ENCODE measurements at places on chromosomes 12 and 14.
A peak's percentile ranks its signal among the peaks of the same experiment; 100 is the strongest.

DNA sequence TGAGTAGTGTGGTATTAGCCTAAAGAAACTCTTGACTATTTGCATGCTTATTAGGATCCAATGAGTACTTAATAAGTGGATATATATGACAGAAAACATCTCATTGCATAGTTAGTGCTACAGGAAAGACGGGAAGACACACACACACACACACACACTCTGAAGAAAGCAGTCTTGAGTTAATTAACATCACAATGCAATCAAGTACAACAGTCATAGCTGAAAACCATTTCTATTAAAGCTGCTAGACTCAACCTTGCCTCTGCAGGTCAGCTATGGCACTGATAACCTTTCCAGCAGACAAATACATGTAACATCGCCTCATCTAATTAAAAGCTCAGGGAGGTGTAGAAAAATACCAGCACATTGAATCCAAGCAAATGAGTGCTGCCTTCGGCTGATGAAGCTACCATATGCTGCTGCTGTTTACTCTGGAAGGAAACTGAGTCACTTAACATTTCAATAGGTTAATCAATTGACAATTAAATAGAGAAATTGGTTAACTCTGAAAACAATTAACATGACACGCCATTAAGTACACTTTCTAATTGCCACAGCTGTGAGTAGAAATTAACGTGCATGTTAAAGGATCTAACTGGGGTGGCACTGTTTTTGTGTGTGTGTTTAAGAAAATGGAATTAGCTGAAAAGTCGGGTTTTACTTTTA, 93.2 kb upstream of the OTX2 start:
- peaks cover 2% of the 10 kb centered on the region for H3K4me1 ChIP-seq
- DNase-seq = no peak
- H3K27ac ChIP-seq = no peak overlapping the region
- H3K4me3 ChIP-seq = no peak overlapping the region
- peaks cover 5% of the 10 kb centered on the region for H3K27me3 ChIP-seq

- peaks cover 31% of the 10 kb centered on the region for H3K27me3 ChIP-seq
- H3K4me3 ChIP-seq = no peak overlapping the region
- no peak for DNase-seq
- no peak overlapping the region for H3K27ac ChIP-seq
- H3K36me3 ChIP-seq = no peaks in the 10 kb centered on the region
Observed at GRCh38 chr14:92392711-92393110, 69.7 kb downstream of the SLC24A4 start.

DNA sequence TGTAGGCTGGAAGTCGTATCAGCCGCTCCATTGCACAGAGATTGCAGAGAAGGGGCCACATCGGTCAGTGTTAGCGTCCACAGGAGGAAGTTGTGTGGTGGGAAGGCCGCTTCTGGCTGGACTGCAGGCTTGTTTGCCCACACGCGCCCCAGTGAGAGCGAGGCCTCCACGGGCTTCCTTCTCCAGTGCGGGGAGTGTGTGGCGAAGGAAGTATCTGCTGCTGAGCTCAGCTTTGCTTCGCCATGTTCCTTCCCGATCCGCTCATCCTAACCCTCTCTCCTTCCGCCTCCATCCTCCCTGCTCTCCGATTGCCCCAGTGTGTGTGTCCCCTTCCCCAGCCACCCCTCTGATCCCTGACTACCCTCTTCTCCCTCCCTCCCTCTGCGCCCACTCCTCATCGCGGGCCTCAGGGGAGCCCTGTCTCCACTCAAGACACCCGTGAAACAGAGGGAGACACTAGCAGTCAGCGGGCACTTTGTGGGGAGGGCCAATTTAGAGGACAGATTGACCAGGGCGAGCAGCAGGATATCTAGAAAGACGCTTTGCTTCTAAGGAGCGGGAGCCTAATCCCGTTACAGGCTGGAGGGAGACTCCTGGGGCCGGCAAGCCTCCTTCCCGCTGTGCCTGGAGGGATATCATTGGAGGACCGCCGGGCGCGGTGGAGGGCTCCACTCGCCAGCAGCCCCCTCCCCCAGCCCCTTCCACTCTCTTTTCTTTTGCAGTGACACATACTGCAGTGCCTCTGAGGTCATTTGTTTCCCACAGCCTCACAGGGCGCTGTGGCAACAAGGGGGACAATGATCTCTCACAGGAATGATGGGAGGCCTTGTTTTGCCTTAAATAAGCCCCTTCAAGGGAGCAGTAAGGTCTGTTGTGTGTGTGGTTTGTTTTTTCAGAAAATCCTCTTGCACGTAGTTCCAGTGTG, 428.8 kb downstream of the ZFP36L1 start:
- peaks cover 34% of the 10 kb centered on the region for H3K4me1 ChIP-seq
- H3K27me3 ChIP-seq = no peaks in the 10 kb centered on the region
- peak overlapping the region; percentile 82 for H3K27ac ChIP-seq

- H3K27me3 ChIP-seq = peaks cover 7% of the 10 kb centered on the region
- peak overlapping the region; percentile 80 for H3K4me3 ChIP-seq
- peak overlapping the region; percentile 83 for H3K27ac ChIP-seq
- H3K4me1 ChIP-seq = peaks cover 28% of the 10 kb centered on the region
Observed at GRCh38 chr12:47740606-47741339, 15.5 kb upstream of the ENDOU start.

GRCh38 chr12:74646831-74647230, 109.2 kb downstream of the ATXN7L3B start:
- no peak overlapping the region for H3K27ac ChIP-seq
- H3K4me1 ChIP-seq = no peaks in the 10 kb centered on the region
- no peaks in the 10 kb centered on the region for H3K27me3 ChIP-seq
- no peak for DNase-seq
- no peaks in the 10 kb centered on the region for H3K36me3 ChIP-seq

DNA sequence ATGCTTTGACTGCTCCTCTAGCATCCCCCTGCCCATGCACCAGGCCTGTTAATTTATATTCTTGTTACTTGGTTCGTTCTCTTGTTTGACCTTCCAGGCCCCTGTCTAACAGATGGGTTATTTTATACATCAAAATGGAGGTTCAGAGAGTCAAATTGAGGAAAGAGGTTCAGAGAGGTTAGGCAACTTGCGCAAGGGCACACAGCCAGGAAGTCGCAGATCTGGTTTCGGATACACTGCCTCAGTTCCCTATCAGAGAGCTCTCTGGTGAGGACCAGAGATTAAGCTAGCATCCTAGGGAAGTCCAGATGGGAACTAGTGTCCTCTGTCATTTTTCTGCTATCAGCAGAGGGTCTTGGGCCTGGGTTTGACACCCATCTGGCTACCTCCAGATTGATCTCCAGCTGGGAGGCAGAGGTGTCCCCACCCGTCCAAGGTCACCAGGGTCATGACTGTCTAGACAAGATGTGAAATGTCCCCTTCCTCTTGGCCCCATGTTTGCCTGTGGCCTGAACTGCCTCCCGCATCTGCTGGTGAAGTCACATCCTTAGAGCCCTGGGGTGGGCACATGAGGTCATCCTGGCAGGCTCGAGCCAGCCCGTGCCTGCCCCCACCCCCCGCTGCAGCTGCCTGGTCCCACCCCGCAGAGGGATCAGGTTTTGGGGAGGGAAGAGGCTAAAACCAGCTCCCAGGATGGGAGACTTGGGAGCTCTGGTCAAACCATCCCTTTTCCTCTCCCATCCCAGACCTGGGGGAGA, 84.3 kb upstream of the NCOR2 start:
- H3K27ac ChIP-seq = no peak overlapping the region
- no peaks in the 10 kb centered on the region for H3K4me1 ChIP-seq
- H3K27me3 ChIP-seq = peaks cover 18% of the 10 kb centered on the region
- no peak for DNase-seq
- H3K4me3 ChIP-seq = no peak overlapping the region
- peaks cover 3% of the 10 kb centered on the region for H3K36me3 ChIP-seq

- no peak overlapping the region for H3K27ac ChIP-seq
- no peak overlapping the region for H3K4me3 ChIP-seq
- H3K36me3 ChIP-seq = no peaks in the 10 kb centered on the region
- no peak for DNase-seq
Observed at GRCh38 chr14:41167040-41167439, 439.6 kb upstream of the LRFN5 start.

DNA sequence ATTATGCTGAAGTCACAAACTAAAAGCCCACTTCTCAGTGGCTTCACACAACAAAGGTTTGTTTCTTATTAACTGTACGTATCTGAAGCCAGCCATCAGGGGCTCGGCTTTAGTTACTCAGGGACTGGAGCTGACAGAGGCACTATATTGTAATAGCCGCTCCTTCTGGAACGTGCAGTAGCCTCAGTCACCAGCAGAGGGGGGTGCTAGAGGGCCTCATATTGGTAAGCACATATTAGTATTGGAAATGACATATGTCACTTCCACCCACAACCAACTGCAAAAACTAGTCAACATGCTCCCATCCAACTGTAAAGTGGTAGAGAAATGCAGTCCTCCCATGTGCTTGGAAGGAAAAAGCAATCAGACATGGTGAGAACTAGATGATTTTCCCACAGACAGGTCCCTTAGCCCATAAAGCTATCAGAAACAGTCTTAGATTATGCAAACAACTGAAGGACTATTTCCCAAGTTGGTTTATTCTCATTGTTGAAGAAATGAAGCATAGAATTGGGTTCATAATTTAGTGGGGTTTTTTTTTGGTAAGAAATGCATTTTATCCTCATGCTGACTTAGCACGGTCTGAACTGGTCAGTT, 183.6 kb upstream of the G2E3 start:
- no peak overlapping the region for H3K27ac ChIP-seq
- no peak overlapping the region for H3K4me3 ChIP-seq
- DNase-seq = peak; percentile 15
- H3K27me3 ChIP-seq = peaks cover 37% of the 10 kb centered on the region
- H3K36me3 ChIP-seq = no peaks in the 10 kb centered on the region

- no peak overlapping the region for H3K27ac ChIP-seq
- H3K4me1 ChIP-seq = peaks cover 5% of the 10 kb centered on the region
- H3K4me3 ChIP-seq = no peak overlapping the region
- DNase-seq = no peak
- peaks cover under 1% of the 10 kb centered on the region for H3K36me3 ChIP-seq
Observed at GRCh38 chr14:22850944-22851764, 14.8 kb downstream of the MMP14 start.

DNA sequence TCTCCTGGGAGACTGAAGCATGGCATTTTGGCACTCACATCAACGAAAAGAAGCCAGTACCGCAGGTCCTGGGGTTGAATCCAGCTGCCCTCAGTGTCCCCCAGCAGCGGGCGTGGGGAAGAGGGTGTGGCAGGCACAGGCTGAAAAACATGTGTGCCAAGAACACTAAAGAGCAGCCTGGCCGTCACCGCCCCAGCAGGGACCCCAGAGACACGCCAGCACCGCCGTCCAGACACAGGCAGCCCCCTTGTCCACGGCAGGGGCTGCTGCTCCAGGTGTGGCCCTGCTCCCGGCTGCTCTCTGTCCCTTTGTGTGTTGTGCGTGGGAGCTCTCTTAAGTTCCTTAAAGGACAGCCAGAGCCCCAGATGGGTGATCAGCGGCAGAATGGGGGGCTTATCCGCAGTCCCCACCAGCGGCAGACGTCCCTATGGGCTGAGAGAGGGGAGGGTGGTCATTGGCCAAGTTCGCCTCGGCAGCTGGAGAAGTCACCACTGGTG, 556 bp downstream of the PHETA1 start:
- H3K27me3 ChIP-seq = peaks cover 5% of the 10 kb centered on the region
- H3K4me1 ChIP-seq = peaks cover 19% of the 10 kb centered on the region
- no peak for DNase-seq
- H3K36me3 ChIP-seq = peaks cover 2% of the 10 kb centered on the region

DNA sequence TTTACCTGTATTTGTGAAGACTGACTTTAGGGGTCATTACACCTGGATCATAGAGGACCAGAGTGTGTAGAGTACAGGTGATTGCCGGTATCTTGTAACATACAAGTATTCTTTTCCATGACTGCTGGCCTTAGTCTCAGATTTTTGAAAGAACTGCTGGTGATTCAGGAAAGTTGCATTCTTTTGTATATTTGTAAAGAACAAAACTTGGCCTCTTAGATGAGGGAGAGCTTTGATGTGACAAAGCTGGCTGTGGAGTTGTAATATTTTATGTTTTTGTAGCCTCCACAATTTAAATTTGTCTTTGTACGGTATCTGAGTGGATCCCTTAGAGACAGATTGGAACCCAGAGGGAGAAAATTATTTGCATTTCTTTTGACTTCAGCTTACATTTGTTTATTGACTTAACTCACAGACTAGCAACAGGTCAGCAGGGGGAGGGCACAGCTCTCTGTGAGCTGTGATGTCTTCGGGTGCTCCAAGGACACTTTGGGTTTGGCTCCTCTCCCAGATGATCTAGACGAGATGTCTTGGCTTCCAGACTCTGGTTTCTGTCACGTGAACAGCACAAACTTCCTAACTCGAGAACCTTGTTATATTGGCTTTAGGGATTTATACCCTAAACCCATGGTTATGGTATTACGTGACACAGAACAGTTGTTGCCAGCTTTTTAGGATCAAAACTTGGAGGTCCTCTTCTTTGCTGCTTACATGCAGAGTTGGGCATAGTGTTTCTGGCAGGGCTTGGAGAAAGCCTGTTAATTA, 65.9 kb downstream of the DAAM1 start:
- no peak overlapping the region for H3K4me3 ChIP-seq
- no peaks in the 10 kb centered on the region for H3K36me3 ChIP-seq
- peaks cover 13% of the 10 kb centered on the region for H3K4me1 ChIP-seq
- DNase-seq = no peak
- no peaks in the 10 kb centered on the region for H3K27me3 ChIP-seq

DNA sequence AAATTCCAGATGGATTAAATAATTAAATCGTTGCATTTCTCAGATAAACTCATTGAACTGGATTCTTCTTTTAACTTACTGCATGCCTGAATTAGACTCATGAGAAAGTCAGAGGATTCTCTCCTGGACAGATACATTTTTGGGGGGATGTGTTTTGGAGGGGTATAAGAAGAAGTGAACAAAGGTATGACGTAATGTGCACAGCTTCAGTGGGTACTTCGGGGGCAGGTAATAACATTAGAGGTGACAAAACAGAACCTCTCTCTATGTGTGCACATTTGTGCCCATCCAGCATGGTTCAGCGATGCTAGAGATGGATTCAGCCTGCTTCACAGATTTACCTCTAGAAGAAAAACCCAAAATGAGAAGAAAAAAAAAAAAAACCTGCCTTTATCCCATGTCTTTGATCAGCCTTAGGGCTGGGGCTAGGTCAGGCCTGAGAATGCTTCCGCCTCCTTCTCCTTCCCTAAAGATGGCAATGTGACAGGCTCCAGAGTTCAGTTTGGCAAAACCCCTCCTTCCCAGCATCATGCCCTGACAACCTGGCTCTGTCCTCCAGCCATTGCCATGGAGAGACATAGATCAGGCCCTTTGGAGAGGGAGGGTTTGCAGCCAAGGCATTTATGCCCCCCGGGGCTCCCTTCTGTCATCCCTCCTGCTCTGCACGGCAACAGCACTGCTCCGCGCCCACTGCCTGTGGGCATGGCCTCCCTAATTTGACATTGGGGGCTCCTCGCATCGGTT, 166.7 kb downstream of the KCNA5 start:
- no peaks in the 10 kb centered on the region for H3K4me1 ChIP-seq
- H3K36me3 ChIP-seq = no peaks in the 10 kb centered on the region
- peaks cover 17% of the 10 kb centered on the region for H3K27me3 ChIP-seq

DNA sequence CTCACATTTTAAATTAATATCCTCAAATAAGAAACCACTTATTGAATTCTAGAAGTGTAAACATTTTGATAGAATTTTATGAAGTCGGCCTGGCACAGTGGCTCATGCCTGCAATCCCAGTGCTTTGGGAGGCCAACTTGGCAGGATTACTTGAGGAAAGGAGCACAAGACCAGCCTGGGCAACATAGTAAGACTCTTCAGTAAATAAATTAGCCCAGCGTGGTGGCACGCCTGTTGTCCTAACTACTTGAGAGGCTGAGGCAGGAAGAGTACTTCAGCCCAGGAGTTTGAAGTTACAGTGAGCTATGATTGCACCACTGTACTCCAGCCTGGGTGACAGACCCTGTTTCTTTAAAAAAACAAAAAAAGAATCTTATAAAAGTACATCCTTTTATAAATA, 8.9 kb upstream of the ZNF410 start:
- H3K36me3 ChIP-seq = no peaks in the 10 kb centered on the region
- no peak overlapping the region for H3K4me3 ChIP-seq
- H3K27me3 ChIP-seq = no peaks in the 10 kb centered on the region
- H3K4me1 ChIP-seq = no peaks in the 10 kb centered on the region

Data from T-helper 17 cell (primary cell).